CD8-positive, alpha-beta memory T cell (primary cell): ENCODE measurements at places on chromosomes 2 and 18.

DNA sequence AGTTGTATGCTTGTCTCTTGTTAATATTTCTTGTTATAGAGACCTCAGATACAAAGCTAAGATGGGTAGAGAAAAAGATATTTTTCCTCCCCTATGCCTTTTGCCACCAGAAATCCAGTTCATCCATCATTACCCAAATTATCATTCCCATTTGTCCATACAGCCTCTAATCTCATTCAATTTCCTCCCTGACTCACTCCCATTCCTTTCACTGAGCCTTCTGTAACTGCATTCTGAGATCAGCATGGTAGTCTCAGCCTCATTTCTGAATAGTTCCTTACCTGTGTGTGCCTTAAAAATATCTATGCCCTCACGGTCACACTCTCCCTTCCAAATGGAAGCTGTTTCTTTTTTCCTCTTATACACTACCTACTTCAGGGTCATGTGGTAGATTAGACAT is 15.7 kb upstream of the PIK3C3 start:
- DNase-seq = no peak

DNA sequence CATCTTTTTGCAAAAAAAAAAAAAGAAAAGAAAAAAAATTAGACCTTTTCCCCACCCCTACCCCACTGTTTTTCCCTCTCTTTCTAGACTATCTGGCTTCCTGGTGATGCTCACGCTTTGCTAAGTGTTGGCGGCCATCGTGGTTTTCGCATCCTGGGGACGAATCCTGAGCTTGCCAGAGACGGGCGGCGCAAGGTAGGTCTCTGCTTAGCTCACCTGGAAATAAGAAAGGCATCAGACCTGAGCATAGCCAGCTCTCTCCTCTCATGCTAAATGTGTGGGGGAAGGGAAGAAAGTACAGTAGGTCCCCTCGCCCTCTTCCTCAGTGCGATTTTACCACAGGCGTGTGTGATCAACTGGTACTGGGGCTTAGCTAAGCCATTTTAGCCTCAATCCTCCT is 90.5 kb downstream of the KLHL29 start:
- no peak for DNase-seq

DNA sequence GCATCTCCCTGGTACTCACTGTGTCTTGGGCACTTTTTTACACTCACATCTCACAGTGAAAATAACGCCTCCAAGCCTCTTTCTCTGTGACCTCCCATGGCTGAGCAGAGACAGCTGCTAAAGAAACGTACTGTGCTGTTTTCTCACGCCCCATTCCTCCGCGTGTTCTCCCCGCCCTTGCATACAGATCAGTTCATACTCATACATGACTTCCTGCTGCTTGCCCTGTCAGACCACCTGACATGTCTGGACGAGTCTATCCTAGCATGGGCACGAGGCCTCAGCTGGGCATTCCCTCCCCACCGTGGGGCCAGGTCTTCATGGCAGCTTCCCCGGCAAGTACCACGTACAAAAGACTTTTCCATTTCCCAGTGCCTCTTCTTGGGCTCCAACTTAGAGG is 21.2 kb upstream of the IL1A start:
- DNase-seq = no peak

GRCh38 chr2:10891390-10891789 is 20.3 kb upstream of the KCNF1 start:
- no peak for DNase-seq

GRCh38 chr2:241855888-241856422 is 2.7 kb downstream of the PDCD1 start:
- no peak for DNase-seq

DNA sequence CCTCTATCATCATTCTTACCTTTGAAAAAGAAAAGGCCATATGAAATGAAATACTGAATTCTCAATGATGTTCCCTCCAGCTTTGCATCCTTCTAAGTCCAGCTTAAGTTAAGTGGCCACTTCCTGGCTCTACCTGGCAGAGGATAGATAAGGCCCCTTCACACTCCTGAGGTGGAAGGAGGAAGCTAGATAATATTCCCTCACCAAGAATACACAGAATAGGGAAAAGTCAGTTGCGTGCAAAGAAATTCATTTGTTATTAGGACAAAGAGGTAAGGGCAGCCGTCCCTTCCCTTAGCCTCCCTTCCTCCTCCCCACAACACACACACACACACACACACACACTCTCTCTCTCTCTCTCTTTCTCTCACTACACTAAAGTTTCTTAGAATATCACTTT is 37.5 kb downstream of the OLA1 start:
- no peak for DNase-seq

GRCh38 chr2:178482437-178482836 is 2.2 kb downstream of the PLEKHA3 start:
- DNase-seq = no peak

- DNase-seq = no peak
Observed at GRCh38 chr2:38875227-38875575, 533 bp downstream of the DHX57 start.
